Stimulated activated CD4-positive, alpha-beta T cell treated with anti-CD3 and anti-CD28 coated beads, Interleukin-15, amount 100 ng/mL, for 1 hour (primary cell): ENCODE measurements at places on chromosomes 2 and 18.

- no peak for DNase-seq
These were observed 208.5 kb downstream of the GRB14 start for GRCh38 chr2:164412831-164413230.

DNA sequence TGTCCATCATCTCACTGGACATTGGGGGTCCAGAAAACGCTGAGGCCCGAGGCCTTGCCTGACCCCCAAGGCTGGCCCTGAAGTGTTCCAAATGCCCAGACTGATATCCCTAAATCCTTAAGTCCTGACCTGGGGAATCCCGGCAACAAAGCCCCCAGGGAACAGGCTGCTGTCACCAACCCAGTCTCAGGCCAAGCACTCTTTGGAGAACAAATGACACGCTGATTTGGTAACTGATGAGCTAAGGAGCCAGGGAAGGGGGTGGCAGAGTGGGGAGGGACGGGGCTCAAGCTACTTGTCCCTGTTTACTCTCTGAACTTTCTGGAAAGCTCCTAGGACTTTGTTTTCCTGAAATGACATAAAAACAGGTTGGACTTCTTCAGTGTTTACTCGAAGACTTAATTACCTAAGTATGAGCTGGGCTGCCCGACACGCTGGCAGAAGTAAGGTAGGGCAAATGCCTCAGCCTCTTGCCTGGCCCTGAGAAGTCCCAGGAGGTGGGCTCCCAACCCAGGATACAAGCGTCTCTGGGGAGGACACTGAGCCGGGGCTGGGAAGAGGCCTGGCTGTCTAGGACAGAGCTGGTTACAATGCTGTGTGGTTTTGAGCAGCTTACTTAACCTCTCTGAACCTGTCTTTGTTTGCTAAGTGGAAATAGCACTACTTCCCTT lies 105.5 kb upstream of the GLI2 start:
- DNase-seq, result no peak

DNA sequence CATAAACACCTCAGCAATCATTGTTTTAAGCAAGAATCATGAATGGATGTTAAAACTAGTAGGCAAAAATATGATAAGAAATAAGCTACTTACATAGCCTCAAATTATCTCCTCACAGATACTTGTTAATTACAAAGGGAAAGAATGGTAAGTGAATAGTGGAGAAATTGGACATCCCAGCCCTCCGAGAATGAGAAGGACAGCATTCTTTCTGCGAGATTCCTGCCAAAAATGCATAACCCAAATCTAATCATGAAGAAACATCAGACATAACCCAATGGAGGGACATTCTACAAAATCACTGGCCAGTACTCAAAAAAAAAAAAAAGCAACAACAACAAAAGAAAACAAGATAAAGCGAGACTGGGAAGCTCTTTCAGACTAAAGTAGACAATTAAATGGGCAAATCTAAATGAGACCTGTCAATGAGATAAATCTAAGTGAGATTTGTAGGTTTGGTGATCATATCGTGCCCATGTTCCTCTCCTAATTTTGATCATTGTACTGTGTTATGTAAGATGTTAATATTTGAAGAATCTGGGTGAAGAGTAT lies 57.9 kb upstream of the GLI2 start:
- no peak for DNase-seq

GRCh38 chr2:65539633-65540032 lies 107.2 kb upstream of the SPRED2 start:
- no peak for DNase-seq

DNA sequence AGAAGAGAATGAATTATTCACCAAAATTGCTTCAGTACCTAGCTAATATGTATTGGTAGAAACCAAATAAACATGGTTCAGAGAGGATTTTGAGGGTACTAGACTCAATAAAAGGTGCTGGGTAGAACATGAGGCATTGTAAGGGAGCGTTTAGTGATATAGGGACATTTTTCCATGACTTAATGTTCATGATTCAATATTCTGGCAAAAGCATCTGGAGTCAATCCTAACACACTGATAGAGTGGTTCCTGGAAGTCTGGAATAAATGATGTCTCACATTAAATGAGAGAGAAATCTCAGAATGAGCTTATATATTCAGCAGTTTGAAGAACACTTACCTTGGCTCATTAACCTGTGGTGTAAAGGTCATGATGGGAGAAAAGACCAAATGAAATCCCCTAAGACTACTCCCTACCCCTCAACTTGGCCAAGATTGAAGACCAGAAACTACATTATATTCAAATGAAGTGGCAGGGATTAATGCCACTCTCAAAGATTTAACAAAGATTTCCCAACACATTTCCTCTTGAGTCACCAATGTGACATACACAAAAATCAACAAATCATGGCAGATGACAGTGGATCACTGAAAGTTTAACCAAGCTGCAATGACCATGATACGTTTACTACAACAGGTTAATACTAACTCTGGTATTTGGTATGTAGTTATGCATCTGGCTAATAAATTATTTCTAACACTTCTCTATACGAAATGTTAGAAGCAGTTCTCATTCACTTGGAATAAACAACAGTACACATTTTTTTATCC lies 309.5 kb downstream of the SATB2 start:
- DNase-seq, result no peak

DNA sequence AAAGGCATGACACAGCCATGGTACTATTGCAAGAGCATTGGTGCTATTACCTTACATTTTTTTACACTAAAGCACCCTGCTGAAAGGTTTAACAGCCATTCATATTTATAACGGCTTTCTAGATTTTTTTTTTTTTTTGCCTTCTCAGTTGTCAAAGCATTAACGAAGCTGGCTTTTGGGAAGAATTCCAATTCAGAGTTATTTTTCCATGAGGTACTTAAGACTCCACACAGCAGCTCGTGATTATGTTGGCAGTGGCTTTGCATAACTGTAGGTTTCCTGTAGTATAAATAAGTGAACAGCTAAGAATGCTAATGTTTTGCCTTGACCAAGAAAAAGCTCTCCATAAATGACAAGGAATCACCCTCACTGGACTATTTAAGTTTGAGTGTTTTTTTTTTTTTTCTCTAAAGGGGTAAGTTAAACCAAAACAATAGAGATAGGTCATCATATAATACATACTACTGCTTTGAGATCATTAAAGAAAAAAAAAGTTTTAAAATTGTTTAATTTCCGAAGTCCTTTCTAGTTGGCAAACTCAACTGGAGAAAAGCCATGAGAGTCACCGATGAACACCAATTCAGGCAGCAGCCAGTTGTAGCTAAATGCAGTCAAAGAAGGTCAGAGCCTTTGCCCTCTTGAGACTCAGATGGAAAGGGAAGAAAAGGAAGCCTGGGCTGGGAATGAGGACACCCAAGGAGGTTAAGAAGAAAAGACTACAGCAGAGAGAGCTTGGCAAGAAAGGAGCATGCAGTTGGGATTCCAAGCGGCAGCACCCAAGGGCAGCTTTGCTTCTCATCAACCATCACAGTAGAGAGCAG lies 187.4 kb upstream of the NCKAP5 start:
- DNase-seq, result no peak

DNA sequence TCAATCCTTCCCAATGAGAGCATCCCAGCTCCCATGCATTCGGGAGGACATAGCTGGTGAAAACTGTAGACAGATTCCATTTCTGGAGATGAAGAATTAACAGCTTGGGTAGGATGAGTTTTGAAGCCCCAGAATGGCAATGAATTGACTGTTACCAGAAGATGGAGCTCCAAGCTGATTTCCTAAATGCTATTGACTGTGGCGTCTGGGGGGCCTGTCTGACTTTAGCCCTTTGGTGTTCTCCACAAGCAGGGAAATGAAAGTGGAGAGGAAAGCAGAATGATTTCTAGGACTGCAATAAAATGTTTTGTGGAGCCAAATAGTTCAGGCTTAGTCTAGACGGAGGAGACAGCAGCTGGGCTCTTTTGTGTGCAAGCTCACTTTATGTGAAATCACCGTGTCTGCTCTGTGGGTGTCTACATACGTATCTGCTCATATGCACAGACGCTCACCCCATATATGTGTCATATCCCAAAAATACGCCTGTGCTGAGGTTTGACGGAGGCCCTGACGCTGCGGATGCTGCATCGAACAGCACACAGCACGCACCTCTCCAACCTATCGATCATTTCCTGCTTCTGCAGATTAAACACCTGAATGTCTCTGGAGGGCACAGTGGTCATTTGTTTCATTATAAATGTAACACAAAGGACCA lies 166.4 kb upstream of the PXDN start:
- no peak for DNase-seq

DNA sequence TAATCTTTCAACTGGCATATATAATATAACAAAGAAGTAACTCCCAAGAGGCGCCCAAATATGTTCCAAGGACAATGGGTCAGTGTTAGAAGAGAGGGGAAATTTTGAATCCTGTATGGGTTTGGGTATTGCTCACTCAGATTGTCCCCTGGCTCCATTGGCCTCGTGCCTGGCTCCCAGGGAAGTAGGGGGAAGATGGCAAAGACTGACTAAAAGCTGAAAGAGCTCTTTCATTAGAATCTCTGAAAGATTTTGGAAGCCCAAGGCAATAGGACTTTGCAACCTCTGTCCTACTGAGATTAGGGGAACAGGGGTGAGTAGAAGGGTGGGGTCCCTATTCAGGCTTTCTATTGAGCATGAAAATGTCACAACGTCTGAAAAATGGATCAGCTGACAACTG lies 1272.8 kb upstream of the ZEB2 start:
- DNase-seq, result no peak

DNA sequence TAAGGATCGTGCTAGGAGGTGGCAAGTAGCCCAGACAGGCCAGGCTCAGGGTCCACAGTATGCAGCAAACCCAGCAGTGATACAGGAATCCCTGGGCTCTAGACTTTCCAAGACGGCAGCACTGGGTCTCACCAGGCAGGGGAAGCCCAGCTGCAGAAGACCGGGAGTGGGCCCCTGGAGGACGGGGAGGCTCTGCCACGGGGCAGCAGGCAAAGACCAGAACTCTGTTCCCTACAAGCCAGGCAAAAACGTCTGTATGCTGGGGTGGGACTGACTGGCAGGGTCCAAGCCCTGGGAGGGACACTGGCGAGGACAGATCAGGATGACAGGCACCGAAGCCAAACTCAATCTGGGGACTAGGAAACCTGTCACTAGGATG lies 98.9 kb upstream of the SEC11C start:
- DNase-seq, result no peak

- no peak for DNase-seq
These were observed 7.9 kb upstream of the KCNF1 start for GRCh38 chr2:10903861-10904210.

GRCh38 chr2:96159084-96159830 lies 14.0 kb upstream of the DUSP2 start:
- no peak for DNase-seq

- DNase-seq, result no peak
These were observed 72.6 kb downstream of the EVA1A start for GRCh38 chr2:75488157-75488556.

DNA sequence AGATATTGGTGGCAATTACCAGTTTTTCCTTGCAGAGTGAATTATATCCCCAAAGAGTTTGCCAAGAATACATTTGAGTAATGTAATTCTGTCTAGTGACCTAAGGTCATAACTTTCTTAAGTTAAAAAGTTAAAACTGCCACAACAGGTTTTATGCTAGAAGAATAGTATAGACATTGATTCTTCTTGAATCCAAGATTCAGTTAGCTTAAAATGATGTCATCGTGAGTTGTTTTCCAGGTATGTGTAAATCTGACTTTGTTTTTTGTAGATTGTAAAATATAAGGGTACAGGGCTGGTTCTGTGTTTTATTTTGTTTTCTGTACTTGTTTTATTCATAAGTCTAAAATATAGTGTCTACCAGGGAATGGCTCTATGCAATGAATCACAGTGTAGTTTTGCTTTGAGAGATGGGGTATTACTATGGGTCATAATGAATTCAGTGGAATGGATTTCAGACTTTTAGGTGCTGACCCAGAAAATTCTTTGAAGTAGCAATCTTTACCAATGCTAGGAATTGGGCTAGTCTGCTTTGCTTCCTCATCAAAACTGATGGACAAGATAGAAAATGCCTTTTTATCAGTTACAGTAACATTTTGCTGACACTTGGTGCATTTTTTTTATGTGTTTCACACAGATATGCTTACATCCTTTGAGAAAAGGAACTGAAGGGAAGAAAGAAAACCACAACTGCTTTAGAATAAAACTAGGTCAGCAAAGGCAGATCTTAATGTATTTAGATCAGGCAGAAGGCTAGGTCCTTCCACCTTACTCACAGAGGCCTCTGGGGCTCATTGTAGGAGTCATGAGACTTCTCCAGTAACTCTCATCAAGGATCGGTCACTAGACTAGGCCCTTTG lies 20.8 kb upstream of the MGAT5 start:
- no peak for DNase-seq

- DNase-seq, result no peak
These were observed 12.4 kb downstream of the SUPT7L start for GRCh38 chr2:27651056-27651455.

- no peak for DNase-seq
These were observed 287.0 kb downstream of the TCF4 start for GRCh38 chr18:55300936-55301531.

DNA sequence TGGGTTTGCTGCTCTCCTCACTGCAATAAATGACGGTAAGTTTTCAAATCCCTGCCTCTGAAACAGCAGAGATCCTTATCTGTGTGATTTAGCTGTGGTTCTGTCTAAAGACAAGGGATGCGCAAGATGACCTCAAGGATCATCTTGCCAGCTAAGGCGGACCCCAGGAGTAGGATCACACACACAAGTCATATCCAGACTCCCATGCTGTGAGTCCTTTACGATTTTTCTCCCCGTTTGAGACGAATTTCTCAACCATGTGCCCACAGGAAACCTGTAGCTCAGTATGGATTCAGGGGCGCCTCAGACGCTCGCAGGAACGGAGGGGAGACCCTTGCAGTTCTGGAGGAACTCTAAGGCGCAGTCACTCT lies 11.1 kb upstream of the DCTN1 start:
- no peak for DNase-seq

DNA sequence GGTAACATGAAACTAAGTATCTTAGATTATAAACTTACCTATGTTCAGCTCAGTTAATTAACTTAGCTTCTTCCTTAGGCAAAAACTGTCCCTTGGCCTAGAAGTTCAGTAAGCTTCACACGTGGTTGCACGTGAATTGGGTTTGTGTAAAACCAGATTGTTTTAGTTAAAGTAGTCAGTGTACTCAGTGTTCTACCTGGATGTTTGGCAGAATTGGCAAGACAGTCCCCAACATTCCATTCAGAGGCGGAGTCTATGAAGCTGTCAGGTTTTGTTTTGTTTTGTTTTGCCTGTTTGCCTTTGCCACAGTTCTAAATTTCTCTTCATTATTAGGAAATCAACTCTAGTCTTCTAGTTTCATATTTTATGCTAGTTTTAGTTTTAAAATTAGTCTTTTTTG lies 105.3 kb upstream of the ZEB2 start:
- DNase-seq, result no peak

GRCh38 chr2:82526277-82526676 lies 1932.8 kb downstream of the SUCLG1 start:
- no peak for DNase-seq
